ENCODE measurements at places on chromosomes 2 and 18.
A peak's percentile ranks its signal among the peaks of the same experiment; 100 is the strongest.

- DNase-seq: no peak
These were observed 221.8 kb upstream of the OSR1 start for GRCh38 chr2:19580264-19580663.

GRCh38 chr2:1688161-1688560 is 56.2 kb downstream of the PXDN start:
- no peak for DNase-seq

DNA sequence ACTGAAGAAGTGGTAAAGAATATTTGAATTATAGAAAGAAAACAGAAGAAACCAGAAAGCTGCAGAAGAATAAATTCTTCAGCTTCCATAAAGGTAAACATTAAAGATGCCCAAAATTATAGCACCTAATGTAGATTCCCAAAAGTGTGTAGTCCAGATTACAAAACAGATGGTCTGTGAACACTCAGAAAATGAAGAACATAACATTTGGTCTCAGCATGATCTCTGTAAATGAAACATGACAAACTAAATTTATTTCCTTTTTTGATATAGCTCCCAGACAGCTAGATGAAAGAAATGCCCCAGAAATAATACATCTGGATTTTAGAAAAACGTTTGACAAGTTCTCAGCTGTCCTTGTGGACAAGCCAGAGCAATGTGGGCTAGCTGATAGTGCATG is 794.2 kb upstream of the NXPH2 start:
- no peak for DNase-seq

DNA sequence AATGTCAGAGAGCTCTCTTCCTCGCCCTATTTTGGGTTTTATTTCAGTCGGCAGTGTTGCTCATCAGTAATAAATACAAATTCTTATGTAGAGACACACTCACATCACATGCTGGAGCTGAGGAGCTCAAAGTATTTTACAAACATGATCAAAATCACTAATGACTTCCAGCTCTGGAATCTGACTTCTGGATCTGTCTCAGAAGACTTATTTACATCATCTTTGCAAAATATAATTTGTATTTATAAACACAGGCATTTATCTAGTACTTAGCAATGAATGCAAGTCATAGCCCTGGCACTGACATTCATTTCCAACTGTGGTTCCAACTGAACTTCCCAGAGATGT is 327.1 kb downstream of the NCKAP5 start:
- no peak for DNase-seq

DNA sequence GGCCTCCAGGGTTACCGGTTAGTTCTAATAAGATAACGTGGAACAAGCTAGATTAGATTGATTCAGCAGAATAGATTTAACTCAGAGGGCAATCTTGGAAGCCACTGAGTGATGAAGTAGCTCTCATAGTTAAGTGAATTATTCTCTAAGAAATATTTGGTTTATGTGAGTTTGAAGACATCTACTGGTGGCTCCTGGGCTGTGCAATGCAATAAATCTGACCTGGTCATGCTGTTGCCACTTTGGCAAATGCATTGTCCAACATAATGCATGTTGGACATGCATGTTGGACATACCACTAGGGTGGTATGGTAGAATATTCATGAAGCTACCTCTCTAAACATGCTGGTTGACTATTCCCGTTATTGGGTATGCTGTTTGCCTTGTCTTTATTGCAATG is 493.7 kb upstream of the VRK2 start:
- no peak for DNase-seq

GRCh38 chr2:121489284-121489683 is 41.4 kb upstream of the RNU4ATAC start:
- DNase-seq: no peak

DNA sequence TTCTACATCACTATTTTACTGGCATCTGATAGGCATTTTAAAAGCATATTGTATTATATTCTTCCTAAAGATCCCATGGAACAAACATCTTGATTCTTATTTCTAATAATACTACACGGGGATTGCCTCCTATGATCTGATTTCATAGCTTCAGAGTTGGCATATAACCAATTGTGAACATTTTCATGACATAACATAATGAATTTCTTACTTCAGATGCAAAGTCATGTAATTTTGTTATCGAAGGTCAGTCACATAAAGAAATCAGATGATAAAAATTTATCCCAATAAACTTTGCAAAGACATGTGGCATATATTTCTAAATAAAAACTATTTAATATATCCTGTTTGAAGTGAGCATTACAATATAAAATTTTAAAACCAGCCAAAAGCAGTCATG is 93.3 kb downstream of the COL5A2 start:
- DNase-seq: no peak

GRCh38 chr2:72822794-72823193 is 3.0 kb downstream of the EXOC6B start:
- DNase-seq: no peak

GRCh38 chr2:7745369-7745768 is 828.2 kb downstream of the RNF144A start:
- DNase-seq: no peak

- no peak for DNase-seq
These were observed 58.8 kb upstream of the ANKRD44 start for GRCh38 chr2:197369228-197369932.

- no peak for DNase-seq
These were observed 18.3 kb downstream of the POU3F3 start for GRCh38 chr2:104871972-104872865.

DNA sequence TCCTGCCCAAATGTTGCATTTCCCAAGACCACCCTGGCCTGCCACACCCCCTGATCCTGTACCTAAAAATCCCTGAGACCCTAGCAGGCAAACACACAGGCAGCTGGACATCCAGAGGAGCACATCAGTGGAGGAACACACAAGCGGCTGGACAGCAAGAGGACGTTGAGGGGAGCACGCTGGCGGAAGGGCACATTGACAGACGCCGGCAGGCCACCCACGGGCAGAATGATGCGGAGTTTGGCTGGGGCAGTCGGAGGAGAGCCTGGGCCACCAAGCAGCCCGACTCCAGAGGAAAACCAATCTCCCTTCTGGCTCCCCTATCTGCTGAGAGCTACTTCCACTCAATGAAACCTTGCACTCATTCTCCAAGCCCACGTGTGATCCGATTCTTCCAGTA is 47.7 kb downstream of the EMX1 start:
- DNase-seq: no peak

DNA sequence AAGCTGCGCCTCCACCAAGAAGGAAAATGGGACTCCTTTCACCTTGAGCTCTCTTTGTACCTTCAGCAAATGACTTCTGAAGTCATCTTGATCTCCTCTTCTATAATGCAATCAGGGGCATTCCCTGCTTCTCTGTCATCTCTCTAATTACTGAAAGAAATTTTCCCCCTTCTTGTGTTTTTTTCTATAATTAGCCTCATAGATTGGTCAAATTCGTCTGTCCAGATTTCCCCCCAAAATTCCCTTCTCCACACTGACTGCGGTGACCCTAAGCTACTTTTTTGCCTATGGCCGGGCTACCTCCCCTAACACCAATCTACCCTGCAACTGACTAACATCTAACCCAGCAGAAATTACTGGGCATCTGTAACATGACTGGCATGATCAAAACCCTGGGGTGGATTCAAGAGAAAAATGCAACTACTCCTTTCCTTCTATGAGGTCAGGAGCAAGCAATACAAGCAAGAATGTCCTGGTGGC is 168.6 kb downstream of the BCL2 start:
- peak; percentile 49 for DNase-seq

GRCh38 chr18:64037812-64038414 is 68.0 kb downstream of the SERPINB8 start:
- peak; percentile 32 for DNase-seq

GRCh38 chr2:8170552-8171327 is 511.1 kb upstream of the ID2 start:
- DNase-seq: no peak

DNA sequence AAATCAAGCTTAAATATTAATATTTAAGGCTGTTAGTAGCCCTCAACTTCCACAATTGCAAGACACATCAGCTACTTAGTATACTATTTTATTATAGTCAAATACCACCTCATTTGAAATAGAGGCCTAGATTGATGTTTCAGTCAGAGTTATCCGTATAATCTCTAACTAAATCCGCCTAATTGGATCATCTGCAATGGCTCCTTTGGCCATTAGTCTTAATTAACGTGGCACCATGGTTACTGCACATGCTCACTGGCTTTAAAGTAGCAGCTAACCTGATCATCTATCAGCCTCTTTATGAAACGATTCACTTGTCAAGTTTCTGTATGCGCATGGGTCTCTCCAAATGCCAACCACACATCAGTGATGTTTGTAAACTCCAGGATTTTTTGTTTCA is 112.3 kb downstream of the COLEC12 start:
- DNase-seq: no peak

DNA sequence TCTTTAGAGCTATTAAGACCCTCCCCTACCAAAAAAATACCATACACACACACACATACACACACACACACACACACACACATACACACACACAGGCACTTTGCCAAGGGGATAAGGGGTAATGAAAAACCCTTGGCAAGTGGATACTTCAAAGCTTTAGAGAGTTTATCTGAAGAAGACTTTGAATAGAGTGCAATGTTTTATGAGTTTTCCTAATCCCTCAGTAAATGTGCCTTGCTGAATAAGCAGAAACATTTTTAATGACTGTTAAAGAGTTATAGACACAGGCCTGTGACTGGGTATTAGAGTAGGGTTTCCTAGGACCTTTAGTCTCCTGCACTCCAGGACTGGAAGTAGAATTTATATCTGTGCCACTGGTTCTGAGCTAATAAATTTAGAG is 75.5 kb upstream of the CTAGE1 start:
- DNase-seq: no peak

DNA sequence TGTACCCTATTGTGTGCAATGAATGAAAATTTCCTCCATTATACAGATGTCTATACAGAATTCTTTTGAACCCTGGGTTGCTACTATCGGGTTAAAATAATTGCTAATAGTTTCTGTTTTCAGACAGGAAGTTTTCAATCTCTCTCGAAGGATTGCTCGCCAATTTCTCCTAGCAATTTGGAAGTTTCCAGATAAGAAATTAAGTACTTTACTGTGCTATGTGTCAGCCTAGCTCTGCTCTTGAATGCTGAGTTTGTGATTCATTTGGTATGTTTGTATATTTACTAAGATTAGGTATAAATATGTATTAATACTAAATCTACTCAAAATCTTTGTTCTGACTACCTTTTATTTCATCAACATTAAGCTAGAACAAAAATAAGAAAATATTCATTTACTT is 74.6 kb upstream of the ARL5A start:
- DNase-seq: no peak

GRCh38 chr2:134079373-134079772 is 174.5 kb upstream of the MGAT5 start:
- no peak for DNase-seq

- peak; percentile 2 for DNase-seq
These were observed 34.0 kb downstream of the NAPG start for GRCh38 chr18:10559553-10560451.

DNA sequence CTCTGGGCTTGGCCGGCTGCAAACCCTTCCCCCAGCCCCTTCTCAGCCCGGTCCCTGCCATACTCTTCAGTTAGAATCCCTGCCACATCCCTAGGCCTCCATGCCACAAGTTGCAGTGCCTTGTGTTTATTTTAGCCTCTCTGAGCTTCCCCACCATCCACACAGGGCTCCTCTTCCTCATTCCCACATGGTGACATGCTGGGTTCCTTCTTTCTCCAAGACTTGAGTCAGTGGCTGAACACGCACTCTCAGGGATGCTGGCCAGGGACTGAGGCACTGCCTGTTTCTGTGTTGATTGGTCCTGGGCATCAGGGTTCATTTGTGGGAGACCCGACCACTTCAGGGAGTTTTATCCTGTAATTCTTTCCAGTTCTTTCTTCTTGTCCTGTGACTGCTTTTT is 56.3 kb downstream of the KCNS3 start:
- no peak for DNase-seq

DNA sequence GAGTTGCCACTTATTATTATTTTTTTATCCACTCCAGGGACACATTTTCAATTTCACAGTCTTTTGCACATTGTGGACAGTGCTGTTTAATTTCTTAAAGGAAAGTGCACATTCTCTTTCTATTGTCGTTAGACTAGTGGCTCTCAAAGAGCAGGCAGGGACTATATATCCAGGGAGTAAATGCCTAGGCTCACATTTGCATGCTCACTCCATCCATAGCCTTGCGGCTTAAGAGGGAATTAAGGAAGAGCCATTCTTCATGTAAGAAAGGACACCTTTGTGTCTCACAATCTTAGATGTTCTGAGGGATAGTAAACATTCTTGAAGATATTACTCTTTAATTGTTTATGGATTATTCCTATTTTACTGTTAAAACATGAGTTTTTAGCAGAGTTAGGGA is 70.8 kb downstream of the FIGN start:
- no peak for DNase-seq

- DNase-seq: no peak
These were observed 110.7 kb upstream of the EFEMP1 start for GRCh38 chr2:56034258-56034657.

- no peak for DNase-seq
These were observed 12.3 kb upstream of the ASNSD1 start for GRCh38 chr2:189648846-189649509.

DNA sequence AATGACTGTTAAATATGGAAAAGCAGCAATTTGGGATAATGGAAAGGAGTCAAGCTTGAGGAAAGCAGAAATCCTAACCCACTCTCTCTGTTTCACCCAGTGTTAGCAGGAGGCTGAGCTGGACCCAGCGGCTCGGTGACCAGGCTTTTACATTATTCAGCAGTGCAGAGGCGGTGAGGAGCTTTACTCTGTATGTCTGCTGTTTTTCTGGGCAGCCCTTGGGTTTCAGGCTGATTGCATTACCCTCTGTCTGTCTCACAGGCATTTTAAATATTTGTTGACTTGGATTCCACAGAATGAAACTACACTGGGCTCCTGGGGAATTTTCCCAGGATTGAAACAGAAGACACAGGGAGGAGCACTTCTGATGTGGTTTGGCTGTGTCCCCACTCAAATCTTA is 368.0 kb downstream of the GALR1 start:
- DNase-seq: no peak

DNA sequence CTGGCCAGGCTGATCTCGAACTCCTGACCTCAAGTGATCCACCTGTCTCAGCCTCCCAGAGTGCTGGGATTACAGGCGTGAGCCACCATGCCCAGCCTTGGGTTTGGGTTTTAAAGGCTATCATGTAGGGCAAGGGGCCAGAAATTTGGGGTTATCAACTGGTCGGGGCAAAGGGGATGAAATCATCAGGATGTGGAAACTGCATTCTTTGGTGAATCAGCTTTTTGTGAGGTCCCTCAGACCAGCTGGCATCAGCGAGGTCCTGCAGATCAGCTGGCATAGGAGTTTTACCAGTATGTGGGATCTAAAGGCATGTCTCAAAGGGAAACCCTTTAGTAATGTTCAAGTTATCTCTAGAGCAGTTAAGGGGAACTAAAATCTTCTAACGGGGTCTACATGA is 6.4 kb upstream of the GEMIN6 start:
- DNase-seq: no peak

DNA sequence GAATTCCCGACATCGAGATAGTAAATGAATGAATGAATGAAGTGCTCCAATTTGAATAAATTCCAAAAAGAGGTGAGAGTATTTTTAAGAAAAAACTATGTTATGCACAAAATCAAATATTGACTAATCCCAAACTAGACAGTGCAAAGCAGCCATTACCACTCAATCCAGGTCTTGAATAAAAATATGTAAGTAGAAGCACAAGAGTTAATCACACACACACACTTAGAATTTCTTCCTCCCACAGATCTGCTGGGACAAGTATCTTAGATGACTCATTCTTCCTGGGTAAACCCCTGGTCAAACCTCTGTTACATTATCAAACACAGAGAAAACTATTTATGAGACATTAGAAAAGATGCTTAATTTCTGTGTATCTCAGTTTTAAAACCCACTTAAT is 102.0 kb downstream of the PLA2R1 start:
- peak; percentile 59 for DNase-seq

- peak; percentile 27 for DNase-seq
These were observed 19.5 kb upstream of the CFAP36 start for GRCh38 chr2:55500025-55500424.

All from activated CD4-positive, alpha-beta T cell treated with anti-CD3 and anti-CD28 coated beads, Interleukin-2, Interleukin-6, amounts not matched to agents 100 ng/mL and 50 ng/mL, durations not matched to agents 16 hours and 8 hours (primary cell).